Epithelial cell of proximal tubule (primary cell): ENCODE measurements at places on chromosomes 5 and 9. TPM values are rescaled to one million over a fixed set of nuclear protein-coding genes. Genes with fewer than 3 reads are reported as not detected.

Gene SCGB3A2
- not detected in 2 replicates for total RNA-seq

Gene PCDHGB5
- 4.0 and 6.5 TPM in 2 replicates for total RNA-seq

Gene XRCC4
- total RNA-seq, result 10.9 and 16.4 TPM in 2 replicates

Gene DIRAS2
- total RNA-seq, result 3.4 and 4.8 TPM in 2 replicates

Gene CAVIN4
- total RNA-seq, result 0.36 and 0.98 TPM in 2 replicates

Gene CD14
- not detected in 2 replicates for total RNA-seq
